ENCODE measurements at places on chromosomes 6 and 20.

GRCh38 chr20:13212750-13213149 is 8.3 kb upstream of the ISM1 start:
- no peak for DNase-seq

DNA sequence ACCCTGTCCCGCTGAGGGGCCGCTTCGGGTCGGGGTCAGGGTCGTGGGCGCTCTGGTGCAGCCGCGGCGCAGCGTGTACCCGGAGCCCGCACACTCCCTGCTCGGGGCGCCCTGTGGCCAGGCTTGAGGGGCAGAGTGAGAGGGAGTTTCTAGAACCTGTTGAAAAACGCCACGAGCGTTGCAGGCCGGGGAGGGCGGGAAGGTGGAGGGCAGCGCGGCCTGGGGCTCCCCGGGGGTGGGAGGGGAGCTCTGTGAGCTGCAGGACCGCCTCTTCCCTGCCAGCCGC is 539 bp upstream of the BHLHE23 start:
- DNase-seq, result no peak

- no peak for DNase-seq
Measured at GRCh38 chr6:14889188-14889587, 356.7 kb upstream of the JARID2 start.

DNA sequence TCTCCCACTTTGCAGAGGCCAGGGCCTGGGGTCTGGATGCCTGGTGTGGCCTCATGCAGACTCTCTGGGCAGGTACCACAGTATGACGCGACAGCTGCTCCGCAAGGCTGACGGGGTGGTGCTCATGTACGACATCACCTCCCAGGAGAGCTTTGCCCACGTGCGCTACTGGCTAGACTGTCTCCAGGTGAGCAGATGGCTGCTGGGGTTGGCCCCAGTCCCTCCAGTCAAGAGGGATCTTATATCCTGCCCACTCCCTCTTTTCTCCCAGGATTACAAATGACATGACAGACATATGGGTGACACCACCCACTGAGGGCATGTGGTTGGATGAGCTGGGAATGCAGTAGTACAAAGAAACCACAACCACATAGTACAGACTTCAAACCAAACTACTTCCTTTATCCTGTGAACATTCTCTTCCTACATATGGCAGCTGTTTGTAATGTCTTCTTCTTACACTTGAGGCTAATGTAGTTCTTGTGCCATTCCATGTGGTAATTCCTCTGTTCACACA is 29.9 kb downstream of the RAB44 start:
- DNase-seq, result peak; percentile 5

- DNase-seq, result no peak
Measured at GRCh38 chr6:122753000-122753687, 26.4 kb upstream of the FABP7 start.

DNA sequence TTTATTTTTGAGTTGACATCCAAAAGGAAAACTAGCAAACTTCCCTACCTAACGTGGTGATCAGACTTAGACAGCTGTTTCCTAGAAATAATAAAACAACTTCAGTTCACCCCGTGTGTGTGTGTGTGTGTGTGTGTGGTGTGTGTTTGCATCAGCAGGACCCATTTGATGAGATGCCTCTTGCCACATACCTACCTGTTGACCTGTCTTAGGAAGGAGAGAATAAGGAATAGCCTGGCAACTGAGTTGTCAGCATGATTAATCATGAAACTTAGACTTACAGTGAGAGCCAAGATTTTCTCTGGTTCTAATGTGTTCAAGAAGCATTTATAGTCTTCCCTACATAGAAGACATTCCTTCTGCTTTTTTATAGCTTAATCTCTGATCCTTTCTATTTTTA is 16.1 kb upstream of the PBOV1 start:
- no peak for DNase-seq

GRCh38 chr6:134585517-134585873 is 267.6 kb upstream of the SGK1 start:
- DNase-seq, result no peak

- DNase-seq, result no peak
Measured at GRCh38 chr20:32537657-32538525, 47.2 kb downstream of the NOL4L start.

GRCh38 chr6:125481056-125481455 is 179.3 kb upstream of the HDDC2 start:
- no peak for DNase-seq

DNA sequence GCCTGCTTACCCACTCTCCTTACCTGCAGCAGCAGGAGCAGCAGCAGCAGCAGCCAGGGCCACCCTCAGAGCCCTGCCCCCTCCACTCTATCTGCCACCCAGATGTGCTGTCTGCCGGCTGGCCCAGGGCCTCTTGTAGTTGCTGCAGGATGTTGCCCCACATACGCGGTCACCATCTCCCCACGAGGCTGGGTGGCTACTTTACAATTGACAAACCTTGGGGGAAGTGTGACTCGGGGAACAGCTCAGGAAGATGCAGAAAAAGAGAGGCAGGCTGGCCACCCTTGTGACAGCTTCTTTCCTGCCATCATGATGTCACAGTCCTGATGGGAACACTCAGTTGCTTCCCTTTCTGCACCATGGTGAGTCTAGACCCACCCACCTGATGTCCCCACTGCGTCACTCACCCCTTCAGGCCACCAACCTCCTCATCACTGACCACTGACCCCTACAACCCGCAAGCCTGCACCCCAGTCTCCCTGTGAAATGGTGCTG is 14.5 kb downstream of the TREM1 start:
- DNase-seq, result peak; percentile 33

DNA sequence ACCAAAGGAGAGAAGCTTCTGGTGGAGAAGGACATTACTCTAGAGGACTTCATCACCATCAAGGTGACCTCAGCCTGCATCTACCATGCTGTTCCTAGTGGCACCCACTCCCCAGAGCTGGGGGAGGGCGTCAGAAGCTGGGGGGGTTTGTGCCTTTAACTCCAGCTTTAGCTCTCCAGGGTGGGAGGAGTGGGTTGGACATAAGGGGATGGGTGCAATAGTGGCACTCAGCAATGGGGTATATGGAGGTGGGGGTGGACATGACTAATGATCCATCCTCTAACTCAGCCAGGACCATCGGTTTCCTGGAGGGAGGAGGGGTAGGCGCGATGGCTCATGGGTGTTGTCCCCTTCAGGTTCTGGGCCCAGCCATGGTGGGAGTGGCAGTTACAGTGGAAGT is 40.1 kb downstream of the SNRPB start:
- DNase-seq, result no peak

- peak; percentile 22 for DNase-seq
Measured at GRCh38 chr20:40945754-40946450, 82.7 kb upstream of the TOP1 start.

DNA sequence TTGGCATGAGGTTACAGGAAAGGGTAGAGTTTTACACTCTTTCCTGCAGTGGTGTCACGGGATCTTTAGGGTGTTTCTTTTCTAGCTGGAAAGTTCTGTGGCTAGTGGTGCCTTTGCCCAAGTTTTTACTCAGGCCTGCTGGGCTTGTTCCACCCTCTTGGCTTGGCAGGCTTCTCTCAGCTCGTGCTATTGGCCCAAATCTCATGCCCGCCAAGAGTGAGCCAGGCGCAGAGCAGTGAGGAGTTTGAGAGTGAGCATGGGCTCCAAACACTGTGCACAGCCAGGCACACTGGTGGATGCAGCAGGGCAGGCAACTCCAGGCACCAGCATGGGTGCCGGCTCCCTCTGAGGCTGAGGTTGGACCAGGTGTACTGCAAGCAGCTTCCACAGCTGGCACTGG is 206.5 kb downstream of the SAMD5 start:
- DNase-seq, result no peak

DNA sequence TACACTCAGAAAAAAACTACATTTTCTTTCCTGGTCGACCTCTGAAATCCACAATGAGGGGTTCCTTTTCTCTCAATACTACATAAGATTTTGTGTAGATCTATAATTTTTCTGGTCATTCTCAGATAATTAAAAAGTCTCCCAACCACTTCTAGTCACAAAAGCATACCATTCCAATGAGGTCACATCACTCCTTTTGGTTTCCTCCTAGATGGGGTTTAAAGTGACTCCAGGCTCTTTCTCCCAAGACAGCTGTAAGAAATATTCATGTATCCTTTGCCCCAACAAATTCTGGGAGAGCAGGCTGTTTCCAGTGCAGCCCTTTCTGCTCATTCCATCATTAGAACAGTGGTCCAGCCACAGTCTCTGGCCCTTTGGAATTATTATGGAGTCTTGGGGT is 43.1 kb upstream of the BEND6 start:
- no peak for DNase-seq

DNA sequence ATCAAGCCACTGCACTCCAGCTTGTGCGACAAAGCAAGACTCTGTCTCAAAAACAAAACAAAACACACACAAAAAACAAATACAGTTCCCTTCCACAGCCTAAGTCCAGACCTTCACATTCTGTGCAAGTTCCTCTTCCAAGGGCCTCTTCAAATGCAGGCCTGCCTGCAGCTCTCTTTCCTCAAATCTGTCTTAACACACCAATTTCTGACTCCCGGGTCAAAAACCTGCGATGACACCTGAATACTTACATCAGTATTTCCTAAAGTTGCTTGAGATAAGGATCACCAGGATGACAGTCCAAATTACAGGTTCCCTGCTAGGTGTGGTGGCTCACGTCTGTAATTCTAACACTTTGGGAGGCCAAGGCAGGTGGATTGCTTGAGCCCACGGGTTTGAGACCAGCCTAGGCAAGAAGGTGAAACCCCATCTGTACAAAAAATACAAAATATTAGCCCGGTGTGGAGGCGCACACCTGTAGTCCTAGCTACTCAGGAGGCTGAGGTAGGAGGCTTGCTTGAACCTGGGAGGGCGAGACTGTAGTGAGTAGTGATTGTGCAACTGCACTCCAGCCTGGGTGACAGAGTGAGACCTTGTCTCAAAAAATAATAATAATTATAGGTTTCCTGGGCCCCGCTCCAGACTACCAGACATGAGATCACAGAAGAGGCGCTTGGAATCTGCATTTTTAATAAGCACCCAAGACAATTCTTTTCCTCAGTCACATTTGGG is 8.8 kb upstream of the PARD6B start:
- no peak for DNase-seq

DNA sequence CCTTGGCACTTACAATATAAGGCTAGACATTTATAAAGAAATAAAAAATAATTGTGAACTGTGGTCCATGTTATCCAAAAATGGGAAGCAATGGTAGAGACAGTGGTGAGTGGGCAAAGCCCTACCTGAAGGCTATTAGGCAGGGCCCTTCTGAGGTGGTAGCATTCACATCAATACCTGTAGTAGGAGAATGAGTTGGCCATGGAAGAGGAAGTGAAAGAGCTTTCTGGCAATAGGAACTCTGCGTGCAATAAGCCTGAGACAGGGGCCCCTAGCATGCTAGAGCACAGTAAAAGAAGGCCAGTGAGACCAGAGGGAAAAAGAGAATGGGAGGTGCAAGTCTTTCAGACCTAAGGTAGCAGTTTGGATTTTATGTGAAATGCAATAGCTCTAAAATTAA is 754.5 kb downstream of the PTPRT start:
- DNase-seq, result no peak

- peak; percentile 54 for DNase-seq
Measured at GRCh38 chr20:37081717-37082289, 14.0 kb downstream of the RBL1 start.

DNA sequence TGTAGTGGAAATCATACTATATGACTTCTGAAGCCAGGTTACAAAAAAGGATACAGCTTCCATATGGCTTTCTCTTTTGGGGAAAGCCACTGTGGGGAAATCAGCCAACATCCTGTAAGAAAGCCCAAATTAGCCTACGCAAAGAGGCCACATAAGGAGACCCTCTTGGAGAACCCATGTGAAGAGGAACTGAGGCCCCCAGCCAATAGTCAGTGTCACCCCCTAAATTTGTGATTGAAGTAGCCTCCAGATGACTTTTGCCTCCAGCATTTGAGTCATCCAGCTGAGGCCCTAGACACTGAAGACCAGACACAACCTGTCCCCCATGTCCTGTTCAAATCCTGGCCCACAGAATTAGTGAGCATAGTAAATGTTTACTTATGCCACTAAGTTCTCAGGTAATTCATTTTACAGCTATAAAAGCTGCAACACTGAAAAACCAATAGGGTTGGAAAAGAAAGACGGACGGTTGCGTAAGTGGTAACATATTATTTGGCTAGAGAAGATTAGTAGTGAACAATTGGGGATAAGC is 60.4 kb downstream of the HMGCLL1 start:
- DNase-seq, result no peak

DNA sequence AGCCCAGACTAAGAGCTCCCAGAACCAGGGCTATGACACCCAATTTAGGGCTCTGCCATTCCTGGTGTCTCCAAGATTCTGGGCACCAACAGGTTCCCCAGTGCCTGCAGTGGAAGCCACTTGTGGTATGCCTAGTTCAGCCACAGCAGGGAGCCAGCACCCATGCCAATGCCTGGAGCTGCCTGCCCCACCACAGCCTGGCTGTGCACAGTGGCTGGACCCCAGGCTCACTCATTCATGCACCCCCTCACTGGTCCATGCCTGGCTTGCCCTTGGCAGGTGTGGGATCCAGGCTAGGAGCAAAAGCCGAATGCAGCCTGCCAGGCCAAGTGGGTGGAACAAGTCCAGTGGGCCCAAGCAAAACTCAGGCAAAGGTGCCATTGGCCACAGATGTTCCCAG is 91.9 kb downstream of the MKKS start:
- no peak for DNase-seq

- DNase-seq, result peak; percentile 70
Measured at GRCh38 chr20:35992713-35993335, 24.4 kb downstream of the CNBD2 start.

DNA sequence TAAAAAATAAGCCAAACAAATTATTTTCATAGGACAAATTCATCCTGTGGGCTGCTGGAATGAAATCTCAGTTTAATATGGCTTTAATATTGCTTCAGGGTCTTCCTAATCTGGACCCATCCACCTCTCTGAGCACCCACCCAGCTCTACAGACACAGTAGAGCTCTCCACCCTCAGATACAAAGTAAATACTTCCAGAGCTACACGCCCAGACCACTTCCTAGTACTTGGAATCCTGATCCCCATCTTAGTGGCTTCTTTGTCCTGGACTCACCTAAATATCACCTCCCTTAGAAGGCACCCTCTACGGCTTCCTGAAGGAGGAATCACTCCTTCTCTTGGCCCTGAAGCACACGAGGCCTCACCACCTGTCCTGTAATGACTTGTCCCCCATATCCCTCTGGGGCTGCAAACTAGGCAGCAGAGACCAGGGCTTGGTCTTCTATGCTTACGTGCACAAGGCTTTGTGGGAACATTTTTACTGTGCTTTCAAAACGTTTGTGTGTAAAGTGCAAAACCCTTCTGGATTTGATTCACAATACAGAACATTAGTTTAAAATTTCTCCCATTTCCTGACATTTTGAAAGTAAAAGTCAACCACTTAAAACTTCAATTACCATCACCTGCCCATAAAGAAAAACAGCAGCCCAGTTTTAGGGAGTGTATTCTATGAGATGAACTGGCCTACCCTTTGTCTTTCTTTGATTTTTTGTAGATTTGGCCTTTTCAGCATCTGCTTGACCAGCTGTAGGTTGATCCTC is 2.4 kb downstream of the CTCFL start:
- DNase-seq, result no peak

DNA sequence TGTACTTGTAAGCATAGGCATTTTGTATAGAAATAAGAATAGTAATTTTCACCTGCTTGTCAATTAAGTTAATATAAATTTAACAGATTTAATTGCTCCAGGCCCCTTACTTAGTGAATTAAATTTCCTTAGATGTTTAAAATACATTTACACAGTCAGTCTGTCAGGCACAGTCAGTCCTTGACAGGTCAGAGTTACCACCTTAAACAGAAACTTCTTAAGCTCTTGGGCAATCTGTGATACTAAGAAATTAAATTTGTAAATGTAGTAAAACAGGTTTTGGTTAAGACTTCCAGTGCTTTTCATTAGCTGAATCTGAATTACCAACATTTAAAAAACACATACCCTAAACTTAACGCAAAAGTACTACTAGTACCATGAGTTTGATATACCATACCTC is 15.9 kb downstream of the PTPRA start:
- DNase-seq, result no peak

All from CD4-positive, alpha-beta T cell treated with Interleukin-21 for 1 hour (primary cell).